ENCODE measurements at places on chromosomes 7 and 10.

DNA sequence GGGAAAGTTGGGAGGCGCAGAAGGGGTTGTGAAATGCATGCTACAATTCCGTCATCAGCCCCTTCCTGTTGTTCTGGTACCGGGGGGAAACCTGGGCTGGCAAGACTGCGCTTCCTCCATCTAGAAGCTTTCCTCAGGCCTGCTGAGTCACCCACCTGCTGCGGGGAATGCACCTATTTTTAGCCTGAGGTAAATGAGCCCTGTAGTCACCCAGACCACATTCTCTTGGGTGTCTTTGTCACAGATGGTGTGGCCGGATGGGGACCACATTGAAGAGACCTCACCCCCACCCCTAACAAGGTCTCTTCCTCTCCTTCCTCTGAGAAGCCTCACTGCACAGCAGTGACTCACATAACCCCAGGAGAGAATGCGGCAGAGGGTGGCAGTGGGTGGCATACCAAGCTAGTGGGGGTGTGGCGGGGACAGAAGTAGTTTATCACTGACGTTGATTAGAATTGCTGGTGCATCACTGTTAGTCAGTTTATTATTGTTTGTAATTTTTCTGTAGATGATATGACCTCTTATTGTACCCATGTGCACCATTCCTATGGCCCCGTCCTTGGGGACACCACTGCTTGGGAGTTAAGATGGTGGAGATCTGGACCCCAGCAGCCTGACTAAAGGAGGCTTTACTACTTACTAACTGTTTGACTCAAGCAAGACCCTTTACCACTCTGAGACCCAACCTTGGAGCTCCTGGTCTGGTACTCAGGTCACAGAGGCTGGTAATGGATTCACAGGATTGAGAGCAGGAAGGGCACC is 83.0 kb upstream of the DUSP5 start:
- DNase-seq, result peak; percentile 90

- DNase-seq, result no peak
These were observed 51.9 kb downstream of the NEURL1 start for GRCh38 chr10:103545366-103545765.

GRCh38 chr7:67553378-67553777 is 556.7 kb downstream of the TYW1 start:
- DNase-seq, result no peak

- no peak for DNase-seq
These were observed 104.7 kb upstream of the CHST15 start for GRCh38 chr10:124198125-124198501.

GRCh38 chr10:129524936-129525335 is 57.9 kb downstream of the MGMT start:
- DNase-seq, result no peak

DNA sequence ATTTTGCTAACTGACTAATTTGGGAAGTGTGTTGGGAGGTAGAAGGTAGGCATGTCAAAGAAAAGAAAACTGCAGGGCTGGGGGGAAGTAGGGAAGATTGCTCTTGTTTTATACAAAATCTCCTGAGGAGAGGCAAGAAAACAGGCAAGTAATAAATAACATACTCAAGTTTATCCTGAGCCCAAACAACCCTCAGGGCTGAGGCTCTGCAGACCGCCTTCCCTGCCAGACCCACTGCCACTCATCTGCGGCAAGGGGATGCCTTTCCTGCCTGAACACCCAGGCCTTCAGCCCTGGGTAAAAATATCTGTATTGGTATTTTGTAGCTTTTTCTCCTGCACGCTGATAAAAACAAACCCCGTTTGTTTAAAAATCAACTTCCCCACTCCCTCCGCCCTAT is 399.8 kb upstream of the NFE2L3 start:
- no peak for DNase-seq

DNA sequence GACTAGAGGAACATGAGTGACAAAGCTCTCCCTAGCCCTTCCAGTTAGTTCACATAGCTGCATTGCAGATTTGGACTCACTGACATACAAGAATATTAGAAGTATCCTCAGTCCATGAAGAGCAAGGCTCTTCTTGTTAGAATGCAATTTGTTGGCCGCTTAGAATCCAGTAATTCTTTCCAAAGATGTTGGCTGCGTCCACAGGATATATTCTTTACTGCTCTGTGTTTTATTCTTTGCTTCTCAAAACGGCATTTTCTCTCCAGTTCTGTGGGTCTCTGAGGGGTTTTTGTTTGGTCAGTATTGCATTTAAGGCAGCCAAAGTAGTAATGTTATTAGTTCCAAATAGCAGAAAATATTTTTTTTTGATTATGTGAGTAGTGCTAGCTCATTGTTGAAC is 588.6 kb downstream of the DNAJB9 start:
- DNase-seq, result no peak

DNA sequence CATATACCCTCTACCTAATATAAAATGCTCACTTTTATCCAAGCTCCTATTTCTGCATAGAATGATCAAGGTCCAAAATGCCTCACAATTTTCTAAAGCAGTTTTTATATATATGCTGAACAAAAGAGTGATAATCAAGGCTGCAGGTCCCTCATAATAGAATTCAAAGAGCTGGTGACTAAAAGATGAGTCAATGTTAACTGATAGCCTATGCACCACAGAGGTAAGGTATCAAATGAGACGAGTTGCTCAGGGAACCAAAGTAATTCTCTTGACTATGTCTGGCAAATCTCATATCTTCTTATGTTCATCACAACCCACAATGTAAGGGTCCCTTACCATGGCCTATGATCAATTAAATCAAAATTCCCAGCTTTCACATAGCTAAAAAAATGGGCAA is 15.2 kb downstream of the PDZD8 start:
- no peak for DNase-seq

DNA sequence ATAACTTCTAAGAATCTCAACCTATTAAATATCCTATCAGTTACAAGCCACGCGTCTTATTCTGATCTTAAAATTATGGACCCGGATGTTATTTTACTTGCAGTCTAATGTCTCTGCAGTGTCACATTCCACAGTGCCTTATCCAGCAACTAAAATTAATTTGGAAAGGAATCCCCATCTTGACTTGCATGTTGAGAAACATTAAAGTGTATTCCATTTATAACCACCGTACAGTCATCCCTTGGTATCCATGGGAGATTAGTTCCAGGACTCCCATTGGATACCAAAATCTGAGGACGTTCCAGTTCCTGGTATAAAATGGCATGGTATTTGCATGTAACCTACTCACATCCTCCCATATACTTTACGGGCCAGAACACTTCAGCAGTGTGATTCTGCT is 194.7 kb downstream of the ARHGAP21 start:
- no peak for DNase-seq

DNA sequence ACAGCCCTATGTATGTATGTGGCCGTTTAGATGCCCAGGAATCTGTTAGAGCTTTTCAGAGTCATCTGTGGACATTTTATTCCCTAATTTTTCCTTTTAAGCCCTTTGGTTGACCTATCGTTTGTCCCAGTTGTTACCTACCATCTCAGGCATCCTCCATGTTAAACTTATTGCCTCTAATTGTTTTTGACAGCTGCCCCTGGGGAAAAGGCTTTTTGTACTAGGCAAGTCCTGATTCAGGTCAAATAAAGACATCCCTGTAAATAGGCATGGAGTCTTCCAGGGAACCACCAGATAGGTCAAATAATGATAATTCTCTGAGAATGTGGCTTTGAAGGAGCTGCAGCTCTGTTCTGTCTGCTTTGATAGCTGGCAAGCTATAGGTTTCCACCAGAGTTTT is 87.7 kb upstream of the CYP26C1 start:
- no peak for DNase-seq

DNA sequence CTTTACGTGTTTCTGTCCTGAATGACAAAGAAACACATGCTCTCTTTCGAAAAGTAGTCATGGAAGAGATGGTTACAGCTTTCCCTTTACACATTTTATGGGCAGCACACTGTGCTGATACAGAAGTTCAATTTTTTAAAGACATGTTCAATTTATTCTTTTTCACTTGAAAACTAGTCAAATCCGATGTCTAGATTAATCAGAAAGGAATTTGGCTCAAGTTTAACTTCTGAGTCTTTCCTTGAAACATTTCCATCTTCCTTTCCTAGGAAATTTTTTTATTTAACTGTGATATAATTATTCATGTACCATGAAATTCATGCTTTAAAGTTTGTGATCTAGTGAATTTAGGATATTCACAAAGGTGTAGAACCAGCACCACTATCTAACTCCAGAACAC is 360.1 kb downstream of the TNS3 start:
- DNase-seq, result no peak

DNA sequence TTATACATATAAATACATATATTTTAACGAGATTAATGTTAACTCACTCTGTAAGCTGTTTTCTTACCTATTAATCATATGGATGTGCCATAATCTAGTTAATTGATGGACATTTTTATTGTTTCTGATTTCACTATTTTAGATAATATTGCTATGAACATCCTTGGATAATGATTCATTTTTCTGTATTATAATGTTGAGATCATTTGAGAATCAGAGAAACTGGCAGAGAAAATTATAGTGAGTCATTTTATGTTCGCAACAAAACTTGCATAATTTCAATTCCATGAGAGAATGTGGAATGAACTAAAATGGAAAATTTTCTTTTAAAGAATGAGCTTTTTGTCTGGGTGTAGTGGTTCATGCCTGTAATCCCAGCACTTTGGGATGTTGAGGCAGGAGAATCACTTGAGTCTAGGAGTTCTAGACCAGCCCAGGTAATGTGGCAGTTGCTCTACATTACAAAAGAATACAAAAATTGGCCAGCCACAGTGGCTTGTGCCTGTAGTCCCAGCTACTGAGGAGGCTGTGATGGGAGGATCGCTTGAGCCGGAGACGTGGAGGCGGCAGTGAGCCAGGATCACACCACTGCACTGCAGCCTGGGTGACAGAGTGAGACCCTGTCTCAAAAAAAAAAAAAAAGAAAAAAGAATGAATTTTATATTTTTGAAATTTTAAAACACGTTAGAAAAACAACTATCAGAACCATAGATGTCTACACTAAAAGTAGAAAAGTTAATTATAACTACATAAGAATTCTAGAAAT is 40.5 kb downstream of the PAPSS2 start:
- no peak for DNase-seq

DNA sequence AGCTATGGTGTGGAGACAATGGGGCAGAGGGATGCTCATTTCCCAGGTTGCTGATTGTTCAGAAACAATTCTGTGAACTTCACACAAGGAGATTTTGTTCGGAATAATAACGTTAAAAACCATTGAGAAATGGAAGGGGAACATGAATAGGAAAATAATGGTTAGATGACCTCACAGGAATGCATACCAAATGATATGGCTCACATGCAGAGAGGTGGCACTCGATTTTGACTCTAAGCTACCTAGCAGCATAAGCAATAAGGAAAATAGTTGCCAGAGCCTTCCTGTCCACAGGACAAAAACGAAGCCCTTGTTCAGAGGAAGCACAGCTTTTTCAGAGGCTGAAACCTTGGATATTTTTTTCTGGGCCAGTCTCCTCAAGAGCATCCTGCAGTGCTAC is 293.1 kb downstream of the ZEB1 start:
- DNase-seq, result no peak

- no peak for DNase-seq
These were observed 55.6 kb upstream of the SKAP2 start for GRCh38 chr7:26919906-26920493.

- no peak for DNase-seq
These were observed 57.4 kb downstream of the EEPD1 start for GRCh38 chr7:36210291-36210922.

GRCh38 chr7:151782598-151783448 is 94.1 kb downstream of the PRKAG2 start:
- peak; percentile 86 for DNase-seq
